Spleen (tissue), 13 donors: ENCODE measurements at places on chromosomes 7 and 10. TPM values are rescaled to one million over a fixed set of nuclear protein-coding genes. Genes with fewer than 3 reads are reported as not detected.

DNA sequence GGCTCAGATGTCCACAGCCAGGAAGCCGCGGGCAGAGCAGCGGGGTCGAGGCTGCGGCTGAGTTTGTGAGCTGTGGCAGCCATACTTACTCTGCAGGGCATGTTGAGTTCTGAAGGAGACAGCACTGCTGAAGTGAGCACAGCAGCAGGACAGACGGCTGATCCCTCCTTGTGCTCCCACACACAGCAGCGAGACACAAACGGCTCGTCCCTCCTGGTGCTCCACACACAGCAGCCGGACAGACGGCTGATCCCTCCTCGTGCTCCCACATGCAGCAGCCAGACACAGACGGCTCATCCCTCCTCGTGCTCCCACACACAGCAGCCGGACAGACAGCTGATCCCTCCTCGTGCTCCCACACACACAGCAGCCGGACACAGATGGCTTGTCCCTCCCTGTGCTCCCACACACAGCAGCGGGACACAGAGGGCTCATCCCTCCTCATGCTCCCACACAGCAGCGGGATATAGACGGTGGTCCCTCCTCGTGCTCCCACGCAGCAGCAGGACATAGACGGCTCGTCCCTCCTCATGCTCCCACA, 305.1 kb downstream of the PTPRN2 start:
- no peaks in the 10 kb centered on the region for H3K36me3 ChIP-seq
- no peaks in the 10 kb centered on the region for H3K27me3 ChIP-seq
- no peak overlapping the region for H3K27ac ChIP-seq
- no peak overlapping the region for H3K4me3 ChIP-seq
- H3K4me1 ChIP-seq, result no peaks in the 10 kb centered on the region
- DNase-seq, result peak; percentile 52

- H3K4me3 ChIP-seq, result no peak overlapping the region
- peaks cover 10% of the 10 kb centered on the region for H3K4me1 ChIP-seq
- no peaks in the 10 kb centered on the region for H3K36me3 ChIP-seq
- no peak overlapping the region for H3K27ac ChIP-seq
- DNase-seq, result peak; percentile 51
Measured at GRCh38 chr7:154910125-154910524, 92.8 kb downstream of the PAXIP1 start.

- H3K27me3 ChIP-seq, result no peaks in the 10 kb centered on the region
- H3K4me3 ChIP-seq, result no peak overlapping the region
- DNase-seq, result no peak
- H3K36me3 ChIP-seq, result no peaks in the 10 kb centered on the region
Measured at GRCh38 chr10:126350216-126350992, 37.9 kb downstream of the ADAM12 start.

DNA sequence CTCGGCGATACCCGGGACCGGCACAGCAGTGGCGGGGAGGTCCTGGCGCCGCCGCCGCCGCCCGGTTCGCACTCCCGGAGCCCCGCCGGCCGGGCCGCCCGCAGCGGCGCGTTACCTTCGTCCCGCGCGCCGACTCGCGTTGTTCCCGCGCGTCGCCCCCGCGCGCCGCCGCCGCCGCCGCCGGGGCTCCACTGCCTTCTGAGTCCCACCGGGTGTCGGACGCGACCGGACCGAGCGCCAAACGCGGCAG, at the start of gene EZH2:
Gene EZH2 (minus strand): TSS at position 243 of the 250 bp plus-strand sequence. CDS start 36,993 bp downstream, outside the sequence.
- peaks cover 18% of the 10 kb centered on the region for H3K4me1 ChIP-seq
- no peaks in the 10 kb centered on the region for H3K36me3 ChIP-seq
- peak within 1 kb of the TSS; percentile 98 for H3K4me3 ChIP-seq
- DNase-seq, result no peak
- H3K27ac ChIP-seq, result peak within 1 kb of the TSS; percentile 96

DNA sequence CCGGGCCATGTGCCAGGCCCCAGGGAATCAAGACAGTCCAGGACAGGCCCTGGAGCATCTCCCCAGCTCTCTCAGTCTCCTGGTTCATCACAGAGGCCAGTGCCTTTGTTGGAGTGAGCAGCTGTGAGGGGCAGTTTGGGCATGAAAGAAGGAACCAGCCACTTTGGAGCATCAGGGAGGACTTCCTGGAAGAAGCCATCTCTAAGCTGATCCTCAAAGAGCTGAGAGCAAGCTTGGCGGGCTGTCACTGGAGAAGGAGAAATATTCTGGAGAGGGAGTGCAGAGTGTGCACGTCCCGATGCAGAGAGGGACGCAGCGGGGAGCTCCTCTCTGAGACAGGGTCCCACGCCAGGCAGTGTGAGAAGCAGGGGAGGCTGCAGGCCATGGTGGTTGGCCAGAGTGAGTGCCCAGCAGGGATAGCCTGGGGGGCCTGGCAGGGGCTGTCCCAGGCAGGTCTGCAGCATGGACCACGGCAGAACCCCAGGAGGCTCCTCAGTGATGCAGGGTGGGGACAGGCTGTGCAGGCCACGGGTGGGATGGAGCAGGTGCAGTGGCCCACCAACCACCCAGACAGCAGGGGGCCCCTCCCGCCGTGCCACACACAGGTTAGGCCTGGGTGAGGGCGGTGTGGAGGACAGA, 34.7 kb downstream of the PWWP2B start:
- DNase-seq, result no peak
- peaks cover 25% of the 10 kb centered on the region for H3K4me1 ChIP-seq
- no peaks in the 10 kb centered on the region for H3K27me3 ChIP-seq
- no peaks in the 10 kb centered on the region for H3K36me3 ChIP-seq
- H3K27ac ChIP-seq, result no peak overlapping the region
- no peak overlapping the region for H3K4me3 ChIP-seq

GRCh38 chr7:130444234-130444633, 3.4 kb upstream of the CEP41 start:
- no peak for DNase-seq
- peaks cover 18% of the 10 kb centered on the region for H3K4me1 ChIP-seq
- no peak overlapping the region for H3K27ac ChIP-seq
- H3K27me3 ChIP-seq, result no peaks in the 10 kb centered on the region

DNA sequence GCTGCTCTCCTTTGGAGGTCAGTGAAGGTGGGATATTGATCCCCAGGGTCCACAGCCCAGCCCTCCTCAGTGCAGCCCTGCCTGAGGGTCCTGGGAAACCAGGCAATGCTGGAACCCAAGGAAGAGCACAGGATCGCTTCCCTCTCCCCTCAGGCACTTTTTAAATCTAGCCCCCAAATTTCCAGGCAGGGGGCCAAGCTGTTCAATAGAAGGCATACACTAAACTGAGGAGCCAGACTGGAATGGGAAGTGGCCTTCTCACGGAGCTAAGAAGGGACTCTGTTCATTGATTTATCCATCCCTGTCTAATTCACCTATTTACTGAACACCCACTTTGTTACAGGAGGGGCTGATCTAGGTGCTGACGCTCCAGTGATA, 60.3 kb downstream of the GLI3 start:
- H3K4me3 ChIP-seq, result no peak overlapping the region
- H3K27me3 ChIP-seq, result no peaks in the 10 kb centered on the region
- no peak overlapping the region for H3K27ac ChIP-seq
- DNase-seq, result no peak
- H3K4me1 ChIP-seq, result no peaks in the 10 kb centered on the region

DNA sequence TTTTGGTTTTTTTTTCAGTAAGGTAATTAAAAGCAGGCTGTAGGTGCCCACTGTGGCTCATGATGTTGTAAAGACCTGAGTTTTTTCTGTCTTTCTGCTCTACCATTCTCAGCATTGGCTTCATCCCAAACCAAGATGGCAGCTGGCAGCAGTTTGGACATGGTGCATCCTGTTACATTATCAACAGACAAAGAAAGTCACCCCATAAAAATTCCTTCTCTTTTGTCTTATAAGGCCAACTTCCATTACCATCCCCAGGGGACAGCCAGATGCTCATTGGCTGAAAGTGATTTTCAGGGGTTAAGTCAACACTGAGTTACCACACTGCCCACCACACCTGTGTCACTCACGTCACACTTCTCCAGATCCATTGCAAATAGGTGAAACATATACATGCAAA, 558.4 kb downstream of the SDK1 start:
- no peak overlapping the region for H3K4me3 ChIP-seq
- peaks cover 8% of the 10 kb centered on the region for H3K4me1 ChIP-seq
- DNase-seq, result no peak
- no peaks in the 10 kb centered on the region for H3K27me3 ChIP-seq

- DNase-seq, result no peak
- H3K27ac ChIP-seq, result no peak overlapping the region
Measured at GRCh38 chr7:93535616-93536015, 38.9 kb downstream of the CALCR start.

DNA sequence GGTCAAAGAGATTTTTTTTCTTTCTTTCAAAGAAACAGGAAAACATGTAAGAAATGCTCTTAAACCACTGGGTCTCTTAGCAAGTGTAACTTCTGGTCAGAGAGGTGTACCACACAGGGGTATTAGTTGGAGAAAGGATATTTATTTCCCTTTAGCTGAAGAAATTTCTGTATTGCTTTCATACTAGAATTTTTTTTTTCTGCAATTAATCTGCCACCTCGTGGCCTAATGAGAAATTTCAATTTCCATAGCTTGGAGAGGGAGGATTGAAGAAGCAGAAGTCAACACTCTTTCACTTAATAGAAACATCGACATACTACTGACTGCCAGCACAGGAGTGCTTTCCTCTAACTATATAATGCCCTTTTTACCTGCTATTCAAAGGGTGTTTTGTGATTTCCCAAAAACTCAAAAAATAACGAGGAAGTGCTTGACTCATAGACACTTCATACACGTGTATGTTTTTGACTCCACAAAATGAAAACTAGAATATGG, 177.6 kb upstream of the NAMPT start:
- H3K27ac ChIP-seq, result peak overlapping the region; percentile 18
- DNase-seq, result no peak
- no peaks in the 10 kb centered on the region for H3K27me3 ChIP-seq
- peaks cover 31% of the 10 kb centered on the region for H3K4me1 ChIP-seq

DNA sequence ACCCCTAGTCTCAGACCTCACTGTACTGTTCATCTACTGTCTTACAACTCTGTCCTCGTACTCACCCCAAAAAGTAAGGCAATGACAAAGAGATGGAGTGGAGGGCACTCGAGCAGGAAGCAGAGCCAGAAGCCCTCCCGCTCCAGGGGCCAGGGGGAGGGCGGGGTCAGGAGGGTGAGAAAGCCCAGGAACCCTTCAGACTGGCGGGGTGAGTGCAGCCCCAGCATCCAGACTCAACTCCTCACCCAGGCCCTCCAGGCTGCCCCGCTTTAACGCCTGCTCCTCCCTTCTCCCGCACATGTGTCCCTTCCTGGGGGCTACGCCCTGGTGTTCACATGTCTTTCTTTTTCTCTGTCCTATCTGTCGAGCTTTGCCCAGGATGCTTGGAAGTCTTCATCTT, 66.1 kb downstream of the CALML3 start:
- H3K4me3 ChIP-seq, result no peak overlapping the region
- no peaks in the 10 kb centered on the region for H3K36me3 ChIP-seq
- H3K4me1 ChIP-seq, result peaks cover 7% of the 10 kb centered on the region
- no peak overlapping the region for H3K27ac ChIP-seq

- peaks cover 38% of the 10 kb centered on the region for H3K4me1 ChIP-seq
- no peak overlapping the region for H3K4me3 ChIP-seq
- no peak overlapping the region for H3K27ac ChIP-seq
Measured at GRCh38 chr7:155383756-155384491, 74.0 kb upstream of the EN2 start.

- no peak overlapping the region for H3K4me3 ChIP-seq
- no peaks in the 10 kb centered on the region for H3K36me3 ChIP-seq
- no peak overlapping the region for H3K27ac ChIP-seq
- no peaks in the 10 kb centered on the region for H3K4me1 ChIP-seq
- DNase-seq, result no peak
Measured at GRCh38 chr7:82548141-82548688, 104.6 kb upstream of the CACNA2D1 start.

GRCh38 chr7:38902449-38902848, 6.5 kb downstream of the VPS41 start:
- H3K4me1 ChIP-seq, result peaks cover 19% of the 10 kb centered on the region
- no peak overlapping the region for H3K27ac ChIP-seq
- H3K4me3 ChIP-seq, result no peak overlapping the region
- DNase-seq, result no peak

DNA sequence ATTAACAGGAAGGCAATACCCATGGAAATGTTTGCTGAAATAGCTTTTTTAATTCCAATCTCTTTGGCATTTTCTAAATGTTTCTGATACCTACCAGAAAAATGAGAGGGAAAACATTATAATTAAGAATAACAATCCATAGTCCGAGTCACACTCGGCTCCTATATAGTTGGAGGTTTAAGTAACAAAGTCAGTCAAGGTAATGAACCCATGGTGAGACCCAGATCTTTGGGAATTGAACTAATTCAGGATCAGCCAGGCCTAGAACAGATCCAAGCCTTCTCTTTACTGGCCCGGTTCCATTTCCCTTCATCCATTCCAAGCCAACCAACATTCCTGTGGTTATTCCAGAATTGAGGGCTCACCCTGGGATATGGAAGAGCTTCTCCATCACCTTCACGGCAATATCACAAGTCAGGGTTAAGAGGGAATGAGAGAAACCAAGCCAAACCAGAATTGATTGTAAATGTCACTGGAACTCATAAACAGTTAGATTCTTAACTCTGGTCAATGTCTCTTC, 28.3 kb downstream of the ABCB4 start:
- no peaks in the 10 kb centered on the region for H3K4me1 ChIP-seq
- no peaks in the 10 kb centered on the region for H3K27me3 ChIP-seq
- H3K4me3 ChIP-seq, result no peak overlapping the region
- DNase-seq, result no peak
- H3K36me3 ChIP-seq, result no peaks in the 10 kb centered on the region

- no peaks in the 10 kb centered on the region for H3K36me3 ChIP-seq
- no peak overlapping the region for H3K27ac ChIP-seq
- no peak overlapping the region for H3K4me3 ChIP-seq
- DNase-seq, result no peak
- H3K4me1 ChIP-seq, result peaks cover 27% of the 10 kb centered on the region
Measured at GRCh38 chr7:101957744-101958525, 140.5 kb downstream of the CUX1 start.

GRCh38 chr7:112790586-112791003, 402 bp upstream of the TMEM168 start:
- H3K4me3 ChIP-seq, result peak overlapping the region; percentile 73
- peaks cover 12% of the 10 kb centered on the region for H3K4me1 ChIP-seq
- DNase-seq, result no peak
- H3K36me3 ChIP-seq, result no peaks in the 10 kb centered on the region

GRCh38 chr10:110867807-110868465, 3.8 kb upstream of the PDCD4 start:
- no peak overlapping the region for H3K4me3 ChIP-seq
- H3K27me3 ChIP-seq, result no peaks in the 10 kb centered on the region
- H3K36me3 ChIP-seq, result no peaks in the 10 kb centered on the region
- no peak for DNase-seq

- DNase-seq, result no peak
- no peaks in the 10 kb centered on the region for H3K4me1 ChIP-seq
- no peaks in the 10 kb centered on the region for H3K27me3 ChIP-seq
- H3K36me3 ChIP-seq, result no peaks in the 10 kb centered on the region
Measured at GRCh38 chr10:104862-105565, 30.2 kb upstream of the ZMYND11 start.

- H3K27ac ChIP-seq, result no peak overlapping the region
- peaks cover 37% of the 10 kb centered on the region for H3K4me1 ChIP-seq
- DNase-seq, result no peak
- H3K36me3 ChIP-seq, result no peaks in the 10 kb centered on the region
- no peak overlapping the region for H3K4me3 ChIP-seq
Measured at GRCh38 chr7:75869776-75870379, 9.0 kb upstream of the RHBDD2 start.

Gene BEND7
- 12.1 TPM for total RNA-seq

Gene LBX1
- total RNA-seq, result not detected

Gene C7orf57
- total RNA-seq, result not detected

Gene GPR146
- 12.3 TPM for total RNA-seq

Gene RNF133
- total RNA-seq, result 0.37 TPM

Gene STRIP2
- 2.1 TPM for total RNA-seq

Gene BHLHA15
- 5.2 TPM for total RNA-seq

Gene ASB4
- total RNA-seq, result not detected

Gene CPVL
- 259 TPM for total RNA-seq

Gene LRRC18
- total RNA-seq, result not detected

Gene NME8
- total RNA-seq, result 0.59 TPM

Gene SCIN
- 0.27 TPM for total RNA-seq

Gene ENTPD7
- 11.1 TPM for total RNA-seq
